ENCODE measurements at places on chromosomes 6 and 20. TPM values are rescaled to one million over a fixed set of nuclear protein-coding genes. Genes with fewer than 3 reads are reported as not detected.

Gene TCP11
- 0.11 TPM for polyA plus RNA-seq

Gene SCRT2
- not detected for polyA plus RNA-seq

Gene TMEM151B
- polyA plus RNA-seq: not detected

Gene TRERF1
- 9.0 TPM for polyA plus RNA-seq

Gene VWA7
- polyA plus RNA-seq: 0.32 TPM

Gene TGM3
- not detected for polyA plus RNA-seq

Gene GMPR
- polyA plus RNA-seq: 8.2 TPM

Gene TMEM170B
- polyA plus RNA-seq: 0.22 TPM

Measured in AG04450 (cell line).